Forelimb muscle (tissue), 1 donor: ENCODE measurements at places on chromosomes 3 and 15. TPM values are rescaled to one million over a fixed set of nuclear protein-coding genes. Genes with fewer than 3 reads are reported as not detected.

Gene ECE2
- not detected for polyA plus RNA-seq

Gene IGF2BP2
- polyA plus RNA-seq, result 38.3 TPM

Gene SLC35G2
- polyA plus RNA-seq, result 1.7 TPM

Gene SERPINI1
- 7.9 TPM for polyA plus RNA-seq

Gene TM4SF18
- 10.5 TPM for polyA plus RNA-seq

Gene HDC
- polyA plus RNA-seq, result 1.2 TPM

Gene IDH2
- polyA plus RNA-seq, result 281 TPM

Gene ACKR4
- 1.6 TPM for polyA plus RNA-seq

Gene PLA2G4B
- 7.8 TPM for polyA plus RNA-seq

Gene MAPKBP1
- polyA plus RNA-seq, result 11.1 TPM

Gene SNTN
- polyA plus RNA-seq, result not detected

Gene SEC62
- polyA plus RNA-seq, result 72.6 TPM

Gene GOLGA6A
- polyA plus RNA-seq, result 0.53 TPM

Gene FOXB1
- polyA plus RNA-seq, result not detected

Gene PLA2G4E
- polyA plus RNA-seq, result 2.0 TPM

Gene TUBGCP5
- polyA plus RNA-seq, result 14.7 TPM

Gene REC114
- not detected for polyA plus RNA-seq

Gene MST1R
- 2.4 TPM for polyA plus RNA-seq

Gene C15orf62
- 1.9 TPM for polyA plus RNA-seq
